ENCODE measurements at places on chromosomes 6 and 20.

DNA sequence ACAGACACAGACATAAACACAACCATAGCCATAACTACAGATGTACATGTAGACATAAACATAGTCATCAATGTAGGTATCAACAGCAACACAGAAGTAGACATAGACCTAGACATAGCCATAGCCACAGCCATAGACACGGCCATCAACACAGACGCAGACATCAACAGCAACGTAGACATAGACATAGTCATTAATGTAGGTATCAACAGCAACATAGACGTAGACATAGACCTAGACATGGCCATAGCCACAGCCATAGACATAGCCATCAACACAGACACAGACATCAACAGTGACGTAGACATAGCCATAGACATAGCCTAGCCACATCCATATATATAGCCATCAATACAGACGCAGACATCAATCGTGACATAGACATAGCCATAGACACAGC lies 258.3 kb upstream of the FOXQ1 start:
- no peak for DNase-seq

GRCh38 chr6:111183702-111184517 lies 96.6 kb downstream of the SLC16A10 start:
- no peak for DNase-seq

DNA sequence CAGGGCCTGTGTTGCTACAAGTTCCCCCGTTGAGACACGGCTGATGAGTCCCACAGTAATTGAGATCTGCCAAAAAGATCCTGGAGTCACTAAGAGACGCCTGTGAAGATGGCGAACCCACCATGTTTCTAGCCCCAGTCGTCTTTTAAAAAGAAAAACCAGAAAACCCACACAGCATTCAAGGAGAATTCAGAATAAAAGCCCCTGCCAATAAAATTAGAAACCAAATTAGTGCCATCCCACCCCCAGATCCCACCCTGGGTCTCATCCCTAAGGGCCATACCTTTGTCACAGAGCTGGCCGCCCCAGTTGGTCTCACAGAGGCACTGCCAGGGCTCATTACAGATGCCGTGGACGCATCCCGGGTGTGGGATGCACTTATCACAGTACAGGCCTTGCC lies 21.6 kb downstream of the JAG1 start:
- DNase-seq: no peak

DNA sequence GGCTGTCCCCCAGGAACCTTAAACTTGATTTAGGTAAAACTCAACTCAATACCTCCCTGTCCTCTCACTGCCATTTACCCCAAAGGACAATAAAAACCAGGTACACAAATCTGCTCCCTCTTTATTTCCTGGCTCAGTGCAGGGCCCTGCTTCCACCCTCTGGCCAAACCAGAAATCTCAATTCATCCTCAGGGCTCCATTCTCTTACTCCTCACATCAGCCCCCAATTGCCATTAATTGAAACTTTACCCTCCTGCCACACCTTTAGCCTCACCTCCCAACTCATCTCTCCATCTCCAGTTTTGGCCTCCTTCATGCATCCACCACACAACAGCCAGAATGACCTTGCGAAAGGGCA lies 10.5 kb downstream of the ZBTB2 start:
- DNase-seq: no peak

DNA sequence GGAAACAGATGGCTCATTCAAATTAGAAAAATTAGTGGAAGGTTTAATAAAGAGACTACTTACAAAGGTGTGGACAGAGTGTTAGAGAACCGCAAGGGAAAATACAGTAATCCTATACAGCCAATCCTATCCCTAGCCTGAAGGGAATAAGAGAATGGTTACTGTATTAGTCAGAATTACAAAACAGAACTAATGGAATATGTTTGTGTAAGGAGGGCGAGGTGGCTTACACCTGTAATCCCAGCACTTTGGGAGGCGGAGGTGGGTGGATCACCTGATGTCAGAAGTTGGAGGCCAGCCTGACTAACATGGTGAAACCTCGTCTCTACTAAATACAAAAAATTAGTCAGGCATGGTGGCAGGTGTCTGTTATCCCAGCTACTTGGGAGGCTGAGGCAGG lies 16.3 kb upstream of the TRPC4AP start:
- no peak for DNase-seq

Data from HT-29 (cell line).